Stimulated activated effector memory CD8-positive, alpha-beta T cell treated with anti-CD3 and anti-CD28 coated beads, Interleukin-12 subunit alpha, Interleukin-12 subunit beta, amount 100 ng/mL, for 72 hours (primary cell): ENCODE measurements at places on chromosomes 16 and 17.
A peak's percentile ranks its signal among the peaks of the same experiment; 100 is the strongest.

GRCh38 chr16:79612207-79612606, 11.7 kb upstream of the MAF start:
- no peak for DNase-seq

DNA sequence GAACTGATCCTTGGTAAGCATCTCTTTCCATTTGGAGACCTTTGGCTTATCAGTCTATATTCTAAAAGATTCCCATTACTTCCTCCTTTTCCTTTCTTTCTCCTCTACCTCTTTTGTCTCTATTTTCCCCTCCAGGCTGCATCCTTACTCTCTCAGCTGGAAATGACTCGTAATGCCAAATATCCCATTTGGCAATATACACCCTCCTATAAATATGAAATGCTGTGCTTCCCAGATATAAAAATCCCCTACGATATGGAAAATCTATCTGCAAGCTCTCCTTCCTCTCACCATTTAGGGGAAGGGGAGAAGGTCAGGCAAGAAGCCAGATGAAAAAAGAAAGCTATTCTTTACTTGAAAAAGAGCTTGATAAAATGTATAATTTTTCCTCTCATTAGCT, 39.9 kb downstream of the XPO6 start:
- no peak for DNase-seq

DNA sequence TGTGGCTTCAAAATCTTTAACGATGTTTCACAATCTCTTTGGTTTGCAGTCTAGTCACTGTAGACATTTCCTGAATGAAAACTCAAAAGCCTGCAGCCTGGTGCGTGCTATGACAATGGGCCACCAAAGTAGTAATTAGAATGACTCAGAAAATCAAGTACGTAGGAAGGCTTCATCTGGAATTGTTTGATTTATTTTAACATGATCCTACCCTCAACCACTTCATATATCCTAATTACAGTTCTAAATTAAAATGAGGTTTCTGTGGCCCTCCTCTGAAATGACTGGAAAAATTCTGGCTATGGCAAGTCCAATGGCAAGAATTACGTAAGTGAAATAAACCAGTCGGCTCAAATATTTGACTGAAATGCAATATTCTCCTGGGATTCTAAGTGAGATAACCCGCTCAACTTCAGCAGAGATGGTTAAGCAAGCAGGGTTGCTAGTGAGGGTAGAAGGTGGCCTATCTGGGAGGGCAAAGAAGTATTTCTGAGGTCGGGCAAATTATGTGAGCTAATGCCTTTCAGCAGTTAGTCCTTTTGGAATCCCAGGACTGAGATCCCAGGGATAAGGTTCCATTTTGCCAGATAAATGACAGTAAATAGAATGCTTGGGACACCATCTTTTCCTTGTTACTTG, 145.6 kb upstream of the MYOCD start:
- DNase-seq = no peak

DNA sequence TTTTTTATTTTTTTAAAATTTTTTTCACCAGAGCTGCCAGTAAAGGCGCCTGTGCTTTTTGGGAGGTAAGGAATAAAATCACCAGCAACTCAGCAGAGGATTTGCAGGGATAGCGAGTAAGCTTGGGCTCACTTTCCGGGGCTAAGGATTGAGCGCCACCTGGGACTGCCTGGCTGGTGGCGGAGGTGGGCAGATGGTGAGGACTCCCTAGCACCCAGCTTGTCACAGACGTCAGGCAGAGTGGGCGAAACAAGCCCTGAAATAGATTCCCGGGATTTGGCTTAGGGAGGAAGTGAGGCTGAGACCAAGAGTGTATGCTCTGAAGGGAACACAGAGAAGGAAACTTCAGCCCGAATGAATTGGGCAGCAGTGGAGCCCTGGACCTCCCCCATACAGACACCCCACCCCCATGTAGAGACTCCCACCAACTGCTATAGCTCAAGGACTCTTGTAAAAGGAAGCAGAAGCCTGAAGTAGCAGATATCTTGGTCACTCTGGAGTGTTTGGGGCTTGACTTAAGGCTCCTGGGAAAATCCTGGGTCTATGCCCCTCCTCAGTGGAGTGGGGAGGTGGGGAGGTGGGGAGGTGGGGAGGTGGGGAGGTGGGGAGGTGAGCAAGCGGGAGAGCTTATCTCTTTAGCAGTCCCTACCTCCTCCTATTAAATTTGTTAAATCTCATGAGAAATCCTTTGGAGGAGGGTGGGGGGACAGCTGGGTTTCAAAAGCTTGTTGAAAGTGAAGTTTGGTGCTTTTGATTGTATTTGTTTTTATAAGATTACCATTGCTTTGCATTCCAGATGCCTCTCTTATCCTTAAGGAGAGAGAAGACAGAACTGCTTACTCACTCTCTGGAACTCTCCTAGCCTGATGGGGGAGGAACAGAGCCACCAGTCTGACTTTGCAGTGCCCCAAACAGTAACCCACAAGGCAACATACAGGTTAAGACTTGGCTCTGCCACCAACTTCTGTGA, 8.2 kb downstream of the ARL4D start:
- no peak for DNase-seq

DNA sequence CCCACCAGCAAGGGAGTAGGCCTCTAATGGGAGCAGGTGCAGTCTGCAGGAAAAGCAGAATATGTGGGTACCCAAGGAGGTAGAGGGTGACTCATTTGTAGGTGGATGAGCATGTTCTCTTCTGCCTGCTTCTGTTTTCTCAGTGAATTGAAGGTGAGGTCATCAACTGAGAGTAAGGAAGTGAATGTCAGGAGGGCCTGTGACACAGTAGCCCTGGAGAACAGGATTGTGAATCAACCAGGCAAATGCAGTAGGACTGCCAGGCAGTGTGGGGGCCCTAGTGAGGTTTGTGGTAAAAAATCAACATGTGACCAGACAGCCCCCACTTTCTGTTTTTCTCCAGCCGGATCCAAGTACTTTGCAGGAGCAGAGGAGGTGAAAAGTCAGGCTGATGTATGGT, 150.5 kb upstream of the SOX9 start:
- DNase-seq = no peak

DNA sequence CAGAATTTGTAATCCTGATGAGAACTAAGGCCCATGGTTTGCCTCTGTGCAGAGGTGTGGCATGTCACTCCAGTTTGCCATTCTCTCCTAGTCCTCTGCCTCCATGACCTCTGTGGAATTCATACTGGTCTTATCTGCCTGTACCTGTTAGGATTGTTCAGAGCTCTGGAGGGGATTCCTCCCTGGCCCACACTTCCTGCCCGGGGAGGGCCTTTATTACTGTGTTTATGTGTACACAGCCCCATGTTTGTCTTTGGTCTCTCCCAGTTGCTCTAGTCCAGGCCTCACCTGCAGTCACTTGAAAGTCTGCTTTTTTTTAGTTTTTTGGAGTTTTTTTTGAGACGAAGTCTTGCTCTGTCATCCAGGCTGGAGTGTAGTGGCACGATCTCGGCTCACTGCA, 36.4 kb downstream of the RHBDL3 start:
- no peak for DNase-seq

GRCh38 chr17:8577868-8578267, 52.7 kb downstream of the MYH10 start:
- no peak for DNase-seq

DNA sequence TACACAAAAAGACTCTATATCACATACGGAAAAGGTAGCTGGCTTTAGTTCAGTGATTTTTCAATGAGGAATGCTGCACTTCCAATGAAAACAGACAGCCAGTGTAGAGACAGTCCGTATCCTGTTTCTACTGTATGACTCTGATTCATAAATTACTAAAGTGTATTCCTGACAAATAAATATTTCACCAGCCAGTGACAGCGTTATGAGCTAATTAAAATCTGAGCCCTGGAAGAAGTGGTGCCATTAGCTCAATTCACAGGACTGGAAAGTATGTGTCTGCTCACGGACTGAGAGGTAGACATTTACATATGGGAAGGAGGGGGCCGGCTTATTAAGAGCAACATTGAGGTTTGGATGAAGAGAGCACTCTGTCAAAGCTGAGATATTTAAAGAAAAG, 207.9 kb upstream of the RBFOX1 start:
- no peak for DNase-seq

DNA sequence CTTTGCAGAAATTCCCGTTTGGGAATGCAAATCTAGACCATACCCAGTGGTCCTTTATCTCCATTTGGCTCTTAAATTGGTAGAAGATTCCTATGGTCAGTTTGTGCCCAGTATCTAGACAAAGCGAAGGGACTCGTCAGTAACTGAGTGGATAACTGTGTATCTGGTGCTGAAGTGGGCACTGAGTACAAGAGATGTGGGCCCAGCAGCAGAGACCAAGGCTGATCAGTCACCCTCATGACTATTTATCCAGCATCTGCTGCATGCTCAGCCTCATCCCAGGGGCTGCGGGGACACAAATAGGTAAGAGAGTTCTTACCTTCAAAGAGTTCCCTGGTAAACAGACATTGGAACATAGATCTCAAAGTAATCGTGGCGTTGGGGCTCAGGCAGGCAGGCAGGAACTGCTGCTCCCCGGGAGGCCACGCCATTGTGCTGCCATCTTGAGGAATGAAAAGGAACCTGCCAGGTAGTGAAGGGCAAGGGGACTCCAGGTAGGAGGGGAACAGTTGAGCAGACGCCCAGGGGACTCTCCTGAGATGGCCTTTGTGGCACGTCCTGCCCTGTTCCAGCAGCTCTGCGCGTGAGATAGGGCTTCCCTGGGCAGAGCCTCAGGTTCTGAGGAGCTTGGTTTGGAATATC, 10.3 kb downstream of the NT5M start:
- peak; percentile 70 for DNase-seq

DNA sequence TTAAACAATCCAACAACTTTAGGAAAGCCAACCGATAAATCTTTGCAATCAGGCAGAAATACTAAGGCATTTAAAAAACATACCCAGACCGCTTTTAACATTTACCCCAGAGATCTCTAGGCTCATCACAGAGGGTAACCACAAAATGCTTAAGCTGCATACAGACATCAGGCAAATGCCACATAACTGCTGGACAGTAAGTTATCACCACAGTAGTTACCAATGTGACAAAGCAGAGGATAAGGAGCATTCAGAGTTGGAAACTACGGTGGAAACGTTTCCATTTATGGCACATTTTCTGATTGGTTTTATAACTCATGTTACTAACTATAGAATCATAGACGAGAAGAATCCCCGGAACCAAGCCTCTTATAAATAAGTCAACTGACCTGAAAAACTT, 77.5 kb downstream of the KANSL1 start:
- no peak for DNase-seq

DNA sequence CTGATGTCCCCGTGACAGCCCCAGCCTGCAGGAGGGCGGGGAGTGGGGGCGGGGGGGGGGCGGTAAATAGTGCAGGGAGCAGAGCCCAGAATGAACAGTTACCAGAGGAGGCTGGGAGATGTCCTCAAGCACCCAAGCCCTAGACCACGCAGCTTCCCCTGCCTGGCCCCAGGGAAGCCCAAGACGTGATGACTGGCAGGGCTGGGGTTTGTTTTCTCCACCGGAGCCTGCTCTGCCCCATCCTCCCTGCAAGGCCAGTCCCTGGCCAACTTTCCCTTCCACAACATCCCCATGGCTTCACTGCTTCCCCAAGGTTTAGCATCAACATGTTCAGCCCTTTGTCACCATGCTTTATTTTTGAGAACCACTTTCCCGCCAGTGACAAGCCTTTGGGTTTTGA, 1.4 kb upstream of the BEAN1 start:
- DNase-seq = no peak

DNA sequence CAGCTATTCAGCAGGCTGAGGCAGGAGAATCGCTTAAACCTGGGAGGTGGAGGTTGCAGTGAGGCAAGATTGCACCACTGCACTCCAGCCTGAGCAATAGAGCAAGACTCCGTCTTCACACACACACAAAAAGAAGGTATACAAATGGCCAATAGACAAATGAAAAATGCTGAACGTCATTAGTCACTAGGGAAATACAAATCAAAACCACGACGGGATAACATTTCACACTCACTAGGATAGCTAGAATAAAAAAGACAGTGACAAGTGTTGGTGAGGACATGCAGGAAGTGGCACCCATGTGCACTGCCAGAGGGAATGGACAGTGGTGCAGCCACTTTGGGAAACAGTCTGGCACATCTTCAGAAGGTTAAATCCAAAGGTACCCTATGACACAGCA, 172.9 kb downstream of the FTO start:
- no peak for DNase-seq

- DNase-seq = no peak
Observed at GRCh38 chr17:1871756-1872155, 42.0 kb downstream of the RPA1 start.

- DNase-seq = no peak
Observed at GRCh38 chr16:35798885-35799426, 2339.5 kb downstream of the TP53TG3F start.

DNA sequence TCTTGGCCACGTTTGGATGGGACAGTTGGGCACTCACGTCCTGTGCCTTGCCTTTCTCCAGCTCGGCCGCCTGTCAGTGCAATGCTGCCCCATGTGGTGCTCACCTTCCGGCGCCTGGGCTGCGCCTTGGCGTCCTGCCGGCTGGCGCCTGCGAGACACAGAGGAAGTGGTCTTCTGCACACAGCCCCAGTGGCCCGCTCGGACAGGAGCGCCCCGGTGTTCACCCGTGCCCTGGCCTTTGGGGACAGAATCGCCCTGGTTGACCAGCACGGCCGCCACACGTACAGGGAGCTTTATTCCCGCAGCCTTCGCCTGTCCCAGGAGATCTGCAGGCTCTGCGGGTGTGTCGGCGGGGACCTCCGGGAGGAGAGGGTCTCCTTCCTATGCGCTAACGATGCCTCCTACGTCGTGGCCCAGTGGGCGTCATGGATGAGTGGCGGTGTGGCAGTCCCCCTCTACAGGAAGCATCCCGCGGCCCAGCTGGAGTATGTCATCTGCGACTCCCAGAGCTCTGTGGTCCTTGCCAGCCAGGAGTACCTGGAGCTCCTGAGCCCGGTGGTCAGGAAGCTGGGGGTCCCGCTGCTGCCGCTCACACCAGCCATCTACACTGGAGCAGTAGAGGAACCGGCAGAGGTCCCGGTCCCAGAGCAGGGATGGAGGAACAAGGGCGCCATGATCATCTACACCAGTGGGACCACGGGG, 7.1 kb downstream of the ACSF3 start:
- DNase-seq = no peak

DNA sequence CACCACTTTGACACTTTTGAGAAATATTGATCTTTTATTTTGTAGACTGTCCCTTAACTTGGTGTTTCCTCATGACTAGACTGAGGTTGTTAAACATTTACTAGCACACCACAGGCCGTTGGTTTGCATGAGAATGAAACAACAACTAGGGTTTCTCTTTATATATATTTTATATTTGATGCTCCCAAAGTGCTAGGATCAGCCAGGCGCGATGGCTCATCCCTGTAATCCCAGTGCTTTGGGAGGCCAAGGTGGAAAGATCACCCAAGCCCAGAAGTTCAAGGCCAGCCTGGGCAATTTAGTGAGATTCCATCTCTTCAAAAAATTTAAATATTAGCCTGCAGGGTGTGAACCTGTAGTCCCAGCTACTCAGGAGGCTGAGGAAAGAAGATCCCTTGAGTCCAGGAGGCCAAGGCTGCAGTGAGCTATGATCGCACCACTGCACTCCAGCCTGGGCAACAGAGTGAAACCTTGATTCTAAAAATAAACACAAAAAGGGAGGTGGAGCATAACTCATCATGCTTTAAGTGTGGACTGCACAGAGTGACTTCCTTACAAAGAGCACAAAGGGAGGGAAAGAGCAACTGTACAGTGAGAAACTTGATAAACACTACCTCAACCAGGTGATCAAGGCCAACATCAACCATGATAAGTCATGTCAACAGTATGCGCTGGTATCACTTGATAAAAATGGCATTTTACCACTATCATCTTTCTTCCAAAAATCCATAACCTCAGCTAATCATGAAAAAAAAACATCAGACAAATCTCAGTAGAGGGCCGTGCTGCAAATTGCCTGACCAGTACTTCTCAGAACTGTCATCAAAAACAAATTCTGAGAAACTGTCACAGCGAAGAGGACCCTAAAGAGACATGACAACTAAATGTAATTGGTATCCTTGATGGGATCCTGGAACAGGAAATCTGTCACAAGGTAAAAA, 72.8 kb upstream of the ATF7IP2 start:
- no peak for DNase-seq
